ENCODE measurements at places on chromosomes 16 and 17.

DNA sequence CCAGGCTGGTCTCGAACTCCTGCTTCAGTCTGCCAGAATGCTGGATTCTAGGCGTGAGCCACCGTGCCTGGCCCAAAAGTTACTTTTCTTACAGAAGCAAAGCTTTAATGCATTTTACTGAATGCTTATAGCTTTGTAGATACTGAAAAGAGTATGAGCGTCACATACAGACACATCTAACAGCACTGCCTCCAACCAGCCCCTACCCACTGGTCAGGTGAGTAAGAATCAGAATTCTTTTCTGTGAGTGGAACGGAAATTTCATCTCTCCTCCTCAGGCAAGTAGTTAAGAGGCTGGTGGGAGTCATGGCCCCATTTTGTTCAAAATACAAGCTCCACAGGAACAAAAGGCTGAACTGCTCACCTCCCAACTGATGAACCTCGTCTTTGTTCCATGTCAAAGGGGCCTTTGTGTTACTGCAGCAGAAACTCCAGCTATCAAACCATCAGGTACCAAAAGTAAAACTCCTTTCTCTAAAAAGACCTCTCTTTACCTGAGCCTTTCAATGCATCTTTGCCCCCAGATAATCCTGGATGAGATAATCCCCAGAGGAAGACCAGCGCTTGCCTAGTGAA, 92.4 kb upstream of the RPH3AL start:
- DNase-seq = no peak

DNA sequence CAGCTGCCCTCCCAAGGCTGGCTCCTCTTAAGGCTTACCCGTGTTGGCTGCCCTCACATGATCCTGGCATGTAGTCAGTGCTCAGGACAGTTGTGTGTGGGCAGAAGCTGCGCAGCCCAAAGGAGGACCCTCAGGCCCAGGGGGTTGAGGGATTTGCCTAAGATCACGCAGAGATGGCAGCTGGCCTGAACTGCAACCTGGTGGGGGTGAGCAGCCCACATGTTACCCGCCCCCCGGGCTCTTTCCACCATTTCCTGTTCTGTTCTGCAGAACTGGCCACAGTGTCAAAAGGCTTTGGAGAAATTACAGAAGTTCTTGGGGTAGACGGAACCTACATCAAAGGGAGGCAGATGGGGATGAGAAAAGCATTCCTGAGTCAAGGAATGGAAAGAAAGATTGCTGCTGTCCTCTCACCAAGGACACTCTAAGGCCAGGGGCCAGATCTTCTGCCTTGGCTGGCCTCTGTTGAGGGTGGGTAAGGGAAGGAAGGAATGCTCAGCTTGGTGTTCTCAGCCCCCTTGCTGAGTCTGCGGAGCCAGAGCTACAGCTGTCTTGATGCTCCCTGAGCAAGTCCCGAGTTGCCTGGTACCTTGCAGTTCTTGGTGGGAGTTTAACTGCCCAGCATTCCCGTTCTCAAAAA, 53.0 kb downstream of the EPN2 start:
- DNase-seq = no peak

DNA sequence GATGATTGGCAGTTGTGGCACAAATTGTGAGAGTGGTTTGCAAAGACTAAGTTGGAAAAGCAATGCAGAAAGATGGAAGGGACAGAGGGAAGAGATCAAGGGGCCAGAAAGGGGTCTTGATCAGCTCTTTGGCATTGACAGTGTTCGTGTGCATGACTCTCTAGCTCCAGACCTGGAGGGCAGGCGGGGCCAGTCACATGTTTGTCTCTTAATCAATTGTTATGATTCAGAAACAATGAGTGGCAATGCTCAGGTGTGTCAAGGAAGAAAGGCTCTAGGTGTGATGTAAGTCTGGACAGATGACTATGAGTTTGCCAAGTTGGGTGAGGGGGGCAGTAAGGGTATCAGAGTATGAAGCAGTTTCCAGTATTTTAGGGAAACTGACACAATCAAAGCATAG, 32.1 kb downstream of the WSB1 start:
- no peak for DNase-seq

DNA sequence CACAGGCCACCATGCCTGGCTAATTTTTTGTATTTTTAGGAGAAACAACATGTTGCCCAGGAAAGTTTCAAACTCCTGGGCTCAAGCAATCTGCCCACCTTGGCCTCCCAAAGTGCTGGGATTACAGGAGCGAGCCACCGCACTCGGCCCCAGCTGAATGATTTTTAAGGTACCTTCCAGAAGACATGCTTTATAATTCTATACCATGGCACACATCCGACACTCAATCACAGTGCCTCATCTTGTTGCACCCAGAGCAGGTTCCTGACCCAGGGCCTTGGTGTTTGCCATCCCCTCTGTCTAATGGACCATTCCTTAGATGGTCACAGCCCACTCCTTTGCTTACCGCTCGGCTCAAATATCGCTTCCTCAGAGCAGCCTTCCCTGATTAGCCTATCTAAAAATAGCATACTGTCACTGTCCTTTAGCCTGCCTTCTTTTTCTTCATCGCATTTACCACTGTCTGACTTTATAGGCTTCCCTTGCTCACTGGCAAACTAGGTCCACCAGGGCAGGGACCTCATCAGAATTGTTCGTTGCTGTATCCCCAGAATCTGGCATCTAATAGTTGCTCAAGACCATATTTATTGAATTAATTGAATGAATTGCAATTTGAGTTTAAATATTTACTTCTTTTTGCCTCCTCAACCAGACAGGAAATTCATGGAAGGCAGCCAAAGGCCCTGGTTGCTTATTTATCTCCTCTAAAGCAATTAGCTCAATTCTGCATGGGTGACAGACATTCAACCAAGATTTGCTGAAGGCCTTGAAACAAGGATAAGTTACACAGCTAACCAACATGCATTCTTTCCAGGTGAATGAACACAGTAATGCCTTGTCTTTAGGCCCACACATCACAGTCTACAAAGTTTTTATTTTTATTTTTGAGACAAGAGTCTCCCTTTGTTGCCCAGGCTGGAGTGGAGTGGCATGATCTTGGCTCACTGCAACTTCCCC, 6.3 kb upstream of the TENT4B start:
- DNase-seq = no peak

DNA sequence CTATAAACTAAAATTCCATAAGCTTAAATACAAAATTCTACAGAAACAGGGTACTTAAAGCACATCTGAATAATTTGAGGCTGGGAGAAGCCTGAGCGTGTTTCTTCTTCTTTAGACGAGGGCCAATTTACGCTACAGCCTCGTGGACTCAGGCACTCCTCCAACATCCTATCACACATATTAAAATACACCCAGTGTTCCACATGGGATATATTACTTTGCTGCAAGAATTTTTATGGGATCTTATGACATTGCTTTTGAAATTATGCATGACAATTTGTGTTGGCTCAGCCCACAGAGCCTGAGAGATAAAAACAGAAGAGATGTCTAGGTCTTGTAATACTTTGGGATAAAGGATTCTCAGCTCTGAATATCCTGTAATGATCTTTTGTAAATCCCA, 3.5 kb upstream of the TANGO6 start:
- no peak for DNase-seq

GRCh38 chr17:10060526-10060925, 137.9 kb downstream of the GAS7 start:
- no peak for DNase-seq

GRCh38 chr16:20382202-20382948, 22.2 kb downstream of the PDILT start:
- DNase-seq = no peak

- DNase-seq = no peak
Measured at GRCh38 chr16:51562891-51563290, 411.8 kb upstream of the SALL1 start.

Data from effector memory CD4-positive, alpha-beta T cell (primary cell).